ENCODE measurements at places on chromosomes 7 and 10.

- no peak for DNase-seq
These were observed 53.2 kb upstream of the SYPL1 start for GRCh38 chr7:106165337-106165736.

- no peak for DNase-seq
These were observed 11.8 kb upstream of the MAP3K8 start for GRCh38 chr10:30422151-30422695.

DNA sequence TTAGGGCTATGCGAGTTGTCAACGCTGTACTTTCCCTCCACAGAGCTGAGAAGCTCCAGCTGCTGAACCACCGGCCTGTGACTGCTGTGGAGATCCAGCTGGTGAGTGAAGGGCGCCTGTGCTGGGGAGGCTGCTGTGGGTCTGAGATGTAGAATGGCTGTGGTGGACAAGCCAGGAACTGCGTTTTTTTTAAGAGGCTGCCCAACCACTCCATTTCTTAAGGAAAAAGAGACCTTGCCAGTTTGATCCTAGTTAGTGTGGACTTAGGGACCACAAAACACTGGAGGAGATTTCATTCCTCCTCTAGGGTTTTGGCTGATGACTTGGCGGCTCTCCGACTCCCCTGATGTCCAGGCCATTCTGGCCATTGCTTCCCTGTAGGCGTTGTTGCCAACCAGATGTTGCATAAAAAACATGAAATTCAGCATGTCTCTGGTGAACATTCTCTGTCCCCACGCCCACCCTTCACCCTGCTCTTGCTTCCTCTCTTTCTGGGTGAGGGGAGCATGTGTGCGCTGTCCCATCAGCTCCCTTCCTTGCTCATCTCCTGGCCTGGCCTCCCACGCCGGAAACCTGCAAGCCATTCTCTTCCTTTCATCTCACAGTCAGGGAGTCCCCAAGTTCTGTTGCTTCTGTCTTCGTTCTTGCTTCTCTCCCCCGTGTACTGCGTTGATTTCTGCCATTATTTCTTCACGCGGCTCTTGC is 30.9 kb downstream of the CRCP start:
- DNase-seq = no peak

DNA sequence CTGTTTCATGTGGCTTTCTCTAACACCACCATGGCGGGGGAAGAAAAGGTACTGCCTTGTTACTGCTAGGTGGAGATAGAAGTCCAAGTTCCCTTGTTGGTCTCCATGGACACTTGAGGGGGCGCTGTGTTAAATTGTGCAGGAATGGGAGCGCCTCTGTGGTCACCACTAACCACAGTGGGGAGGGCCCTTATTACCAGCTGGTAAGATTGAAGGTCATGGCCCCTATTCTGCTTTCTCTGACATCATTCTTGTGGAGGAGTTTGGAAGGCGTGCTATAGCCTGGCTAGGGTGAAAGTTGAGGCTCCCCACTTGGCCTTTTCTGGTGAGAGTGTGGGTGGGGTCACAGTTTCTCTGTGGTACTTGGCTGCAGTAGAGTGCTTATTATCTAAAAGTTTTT is 14.9 kb upstream of the MXI1 start:
- DNase-seq = no peak

GRCh38 chr10:31586723-31587638 is 268.0 kb downstream of the ZEB1 start:
- DNase-seq = no peak
